ENCODE measurements at places on chromosomes 5 and 9.

GRCh38 chr9:95409650-95410426, 92.3 kb upstream of the FANCC start:
- DNase-seq = no peak

DNA sequence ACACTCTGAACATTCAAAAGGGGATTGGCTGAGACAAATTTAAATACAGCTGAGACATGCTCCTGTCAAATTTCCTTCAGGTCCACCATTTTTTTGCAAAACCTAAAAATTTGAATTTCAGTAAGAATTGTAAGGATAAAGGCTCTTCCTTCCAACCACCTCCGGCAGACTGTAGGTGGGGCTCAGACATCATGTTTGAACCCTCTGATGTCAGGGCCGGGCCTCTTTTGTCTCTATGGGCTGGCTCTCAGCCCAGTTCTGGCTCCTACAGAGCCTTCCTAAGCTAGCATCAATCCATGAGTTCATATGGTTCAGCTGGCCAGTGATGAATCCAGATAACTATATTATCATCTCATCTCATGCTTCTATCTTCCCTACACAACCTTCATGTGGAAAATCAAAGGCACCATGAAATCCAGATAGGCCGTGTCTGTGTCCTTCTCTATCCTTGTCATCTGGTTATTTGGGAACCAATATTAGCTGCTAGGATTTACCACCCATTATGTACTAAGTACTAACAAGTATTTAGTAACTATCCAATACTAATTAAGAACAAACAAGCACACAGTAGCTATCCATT, 44.2 kb downstream of the NIPSNAP3B start:
- no peak for DNase-seq

DNA sequence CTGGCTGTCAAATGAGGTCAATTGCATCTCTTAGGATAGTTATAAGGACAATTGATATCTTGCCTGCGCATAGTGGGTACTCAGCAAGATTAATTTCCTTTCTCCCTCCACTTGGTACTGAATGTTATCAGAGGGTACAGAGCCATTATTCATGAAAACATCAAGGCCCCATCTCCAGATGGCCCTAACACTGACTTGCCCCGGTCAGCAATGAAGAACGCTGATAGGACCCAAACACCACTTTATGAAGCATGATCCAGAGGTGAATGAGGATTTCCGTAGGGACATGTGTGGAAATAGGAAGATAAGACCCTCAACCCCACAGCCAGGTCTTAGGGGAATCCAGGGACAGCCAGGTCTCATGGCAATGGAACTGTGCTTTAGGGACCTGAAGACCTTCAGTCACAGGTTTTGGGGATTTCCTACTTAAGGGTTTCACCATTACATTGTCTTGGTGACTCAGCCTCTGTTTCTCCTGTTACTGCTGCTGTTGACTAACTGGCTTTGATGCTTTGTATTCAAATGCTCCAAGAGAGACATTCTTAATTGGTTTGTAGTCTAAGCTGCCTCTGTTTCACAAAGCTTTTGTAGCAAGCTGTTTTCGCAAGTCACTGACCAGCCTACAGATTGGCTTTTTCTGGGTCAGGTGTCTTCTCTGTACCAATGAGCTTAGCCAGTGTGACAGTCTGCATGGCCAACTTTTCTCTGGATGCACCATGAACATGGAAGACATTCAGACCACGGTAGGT, 35.3 kb upstream of the IQGAP2 start:
- DNase-seq = peak; percentile 9

DNA sequence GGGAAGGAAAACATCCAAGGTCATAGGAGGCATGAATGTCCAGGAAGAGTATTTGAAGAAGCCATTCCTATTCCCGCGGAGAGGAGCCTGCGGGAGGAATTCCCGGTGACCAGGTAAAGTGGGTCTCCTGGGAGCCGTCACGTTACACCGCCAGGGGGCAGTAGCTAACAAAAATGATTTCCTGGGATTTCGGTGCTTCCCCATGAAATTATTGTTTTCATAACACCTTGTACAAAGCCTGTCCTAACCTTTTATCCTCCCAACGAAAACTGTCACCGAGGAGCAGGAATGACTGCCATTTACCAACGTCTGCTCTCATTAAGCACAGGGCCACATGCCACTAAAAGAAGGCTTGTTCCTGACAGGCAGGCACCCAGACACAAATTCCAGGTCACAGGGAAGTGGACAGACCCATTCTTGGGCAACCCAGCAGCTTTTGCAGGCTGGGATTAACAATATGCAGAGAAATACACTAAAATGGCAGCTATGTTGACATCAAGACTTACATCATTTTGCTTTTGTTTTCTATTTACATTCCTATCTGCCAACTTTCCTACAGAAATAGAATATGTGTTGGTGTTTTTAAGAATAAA, 41.2 kb upstream of the CTSL start:
- DNase-seq = no peak

GRCh38 chr9:133268335-133269056, 6.5 kb downstream of the ABO start:
- DNase-seq = no peak

DNA sequence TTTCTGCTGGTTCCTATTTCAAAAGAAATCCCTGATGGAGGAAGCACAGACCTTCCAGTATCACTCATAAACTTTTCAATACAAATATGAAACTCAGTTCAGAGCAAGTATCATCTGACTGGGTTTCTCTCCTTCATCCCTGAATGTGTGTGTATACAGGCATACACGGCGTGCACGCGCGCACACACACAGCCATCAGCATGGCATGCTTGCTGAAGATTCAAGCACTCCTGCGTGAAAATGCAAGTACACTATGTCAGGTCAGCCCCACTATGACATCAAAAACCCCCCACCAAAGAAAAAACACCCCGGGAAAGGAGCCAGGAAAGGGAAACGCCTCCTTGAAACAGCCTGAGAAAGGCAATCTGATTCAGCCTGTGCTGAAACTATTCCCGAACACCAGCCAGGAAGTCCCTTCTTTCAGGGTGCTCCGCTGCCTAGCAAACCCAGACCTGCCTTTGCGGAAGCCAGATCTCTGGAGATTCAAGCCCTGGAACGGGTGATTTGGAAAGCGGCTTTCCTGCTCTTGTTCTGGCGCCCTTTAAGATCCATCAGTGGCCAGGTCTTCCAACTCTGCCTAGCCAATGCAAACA, 831 bp downstream of the KLHL3 start:
- DNase-seq = no peak

DNA sequence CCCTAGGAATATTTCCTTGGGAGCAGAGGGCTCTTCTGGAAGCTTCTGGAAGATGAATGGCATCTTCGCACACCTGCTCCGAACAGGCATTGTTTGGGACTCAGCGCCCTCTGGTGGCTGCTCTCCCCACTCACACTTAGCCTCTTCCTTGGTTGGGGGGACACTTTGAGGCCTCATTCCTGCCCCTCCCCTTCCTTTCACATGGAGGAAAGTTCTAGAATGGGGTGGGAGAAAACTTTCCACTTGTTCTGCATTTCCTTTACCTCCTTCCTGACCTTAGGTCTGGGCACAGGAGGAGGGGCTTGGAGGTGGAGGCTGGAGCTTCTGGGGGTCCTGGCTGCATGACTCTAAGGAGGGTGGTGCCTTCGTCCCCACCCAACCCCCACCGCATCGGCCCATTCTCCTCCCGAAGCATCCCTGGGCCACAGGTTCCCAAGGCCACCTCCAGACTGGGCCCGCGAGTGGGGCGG, 19.3 kb upstream of the SMIM32 start:
- DNase-seq = peak; percentile 4

- no peak for DNase-seq
These were observed 841 bp downstream of the GRK6 start for GRCh38 chr5:177427211-177427822.

GRCh38 chr9:134381671-134382516, 55.6 kb downstream of the RXRA start:
- no peak for DNase-seq

DNA sequence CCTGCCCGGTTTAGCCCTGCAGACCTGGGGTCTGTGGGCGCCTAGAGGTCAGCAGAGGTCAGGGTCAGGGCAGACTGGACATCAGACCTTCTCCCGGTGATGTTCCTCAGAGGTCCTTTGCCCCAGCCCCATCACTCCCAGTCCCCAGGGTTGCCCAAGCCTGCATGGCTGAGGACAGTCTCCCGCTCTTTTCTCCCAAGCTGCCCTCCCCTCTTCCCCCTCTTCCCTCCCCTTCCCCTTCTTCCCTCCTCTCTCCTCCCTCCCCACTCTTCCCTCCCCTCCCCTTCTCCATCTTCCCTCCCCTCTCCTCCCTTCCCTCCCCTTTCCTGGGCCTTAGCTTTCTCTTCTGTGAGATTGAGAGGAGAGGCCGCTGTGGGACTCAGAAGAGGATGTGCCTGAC, 10.4 kb downstream of the LHX3 start:
- DNase-seq = no peak

DNA sequence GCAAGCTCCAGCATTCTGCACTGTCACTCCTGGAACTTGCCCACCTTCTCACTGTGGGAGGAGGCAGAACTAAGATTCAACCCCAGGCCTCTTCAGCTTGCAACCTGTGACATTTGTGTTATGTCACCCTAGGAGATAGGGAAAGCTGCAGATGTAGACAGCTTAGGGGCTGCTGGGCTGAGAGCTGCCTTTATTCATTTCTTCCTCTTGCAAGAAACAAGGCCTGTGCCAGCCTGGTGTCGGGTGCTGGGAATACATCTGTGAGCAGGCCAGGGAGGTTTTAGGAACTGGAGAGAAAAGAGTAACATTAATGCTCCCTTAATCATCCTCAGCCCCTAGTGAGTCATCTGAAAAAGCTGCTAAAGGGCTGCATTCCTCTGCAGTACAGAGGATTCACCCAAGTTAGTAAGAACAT, 101.8 kb downstream of the FGF18 start:
- no peak for DNase-seq

- no peak for DNase-seq
These were observed 67.4 kb downstream of the ROR2 start for GRCh38 chr9:91882627-91883026.

DNA sequence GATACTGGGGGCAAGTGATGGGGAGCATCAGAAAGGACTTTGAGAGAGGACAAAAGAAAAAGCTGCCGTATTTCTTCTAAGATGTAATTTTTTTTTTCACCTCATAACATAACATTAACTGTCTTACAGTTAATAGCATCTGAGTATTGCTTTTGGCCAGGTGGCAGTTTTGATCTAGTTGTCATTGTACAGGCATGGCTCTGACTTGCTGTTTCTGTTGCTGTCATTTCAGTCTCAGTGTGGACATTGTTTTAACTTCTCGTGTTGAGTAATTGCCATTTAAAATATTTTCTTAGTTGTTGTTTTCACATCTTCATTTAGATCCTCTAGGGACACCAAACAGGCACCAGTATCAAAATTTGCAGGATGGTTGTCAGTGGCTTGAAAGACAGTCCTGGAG, 12.4 kb downstream of the SMAD5 start:
- DNase-seq = no peak

DNA sequence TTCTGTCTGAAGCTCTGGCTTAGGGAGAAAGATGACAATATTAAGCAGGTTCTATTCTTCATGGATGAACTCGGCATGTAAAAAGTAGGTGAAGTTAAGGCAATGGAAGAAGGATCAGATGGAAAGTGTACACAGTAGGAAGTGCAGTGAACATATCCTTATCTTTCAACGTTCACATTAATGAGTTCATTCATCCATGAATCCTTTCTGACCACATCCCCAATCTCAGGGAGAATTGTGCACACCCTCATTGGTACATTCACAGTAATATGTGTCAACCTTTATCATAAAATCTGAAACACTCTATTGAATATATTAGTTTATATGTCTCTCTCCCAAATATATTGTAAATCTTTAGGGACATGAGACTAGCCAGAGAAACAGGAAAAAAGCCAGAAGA, 5.5 kb downstream of the GIN1 start:
- DNase-seq = no peak

GRCh38 chr9:126965077-126965476, 50.5 kb downstream of the RALGPS1 start:
- DNase-seq = no peak

DNA sequence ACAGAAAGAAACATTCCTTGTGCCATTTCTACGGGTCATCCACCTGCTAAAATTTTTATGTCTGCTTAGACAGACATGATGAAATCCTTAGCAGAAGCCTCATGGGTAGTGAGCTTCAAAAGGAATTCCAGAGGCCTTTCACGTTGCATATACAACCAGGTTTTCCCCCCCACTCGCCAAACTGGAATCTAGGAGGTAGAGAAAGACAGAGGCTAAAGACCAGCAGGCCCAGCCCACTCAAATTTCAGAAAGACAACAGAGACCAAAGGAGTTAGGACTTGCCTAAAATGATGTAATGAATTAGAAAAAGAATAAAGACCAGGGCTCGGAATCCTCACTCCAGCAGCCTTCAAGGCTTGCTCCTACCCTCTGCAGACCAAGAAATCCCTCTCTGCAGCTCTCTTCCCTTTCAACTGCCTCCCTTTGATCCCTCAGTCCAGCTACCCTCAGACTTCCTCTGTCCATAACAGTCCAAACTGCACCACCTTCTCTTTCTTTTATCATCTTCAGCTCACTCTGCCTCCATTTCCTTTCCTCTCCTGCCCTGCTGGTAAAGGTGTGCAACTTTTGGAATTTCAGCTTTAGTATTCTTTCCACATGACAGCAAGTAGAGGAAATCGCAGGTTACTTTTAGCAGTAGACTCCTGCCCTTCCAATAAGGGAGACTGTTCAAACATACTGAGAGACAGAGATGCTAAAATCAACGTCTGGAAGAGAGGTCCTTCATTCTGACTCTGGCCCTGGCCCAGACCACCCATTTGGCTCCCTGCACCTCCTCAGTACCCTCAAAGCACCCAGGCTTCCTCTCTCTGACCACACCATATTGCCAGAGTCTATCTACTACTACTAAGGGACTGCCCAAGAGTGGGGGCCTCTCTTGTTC, 8.9 kb downstream of the B4GALT1 start:
- DNase-seq = no peak

GRCh38 chr5:34586117-34586885, 69.8 kb upstream of the RAI14 start:
- no peak for DNase-seq

DNA sequence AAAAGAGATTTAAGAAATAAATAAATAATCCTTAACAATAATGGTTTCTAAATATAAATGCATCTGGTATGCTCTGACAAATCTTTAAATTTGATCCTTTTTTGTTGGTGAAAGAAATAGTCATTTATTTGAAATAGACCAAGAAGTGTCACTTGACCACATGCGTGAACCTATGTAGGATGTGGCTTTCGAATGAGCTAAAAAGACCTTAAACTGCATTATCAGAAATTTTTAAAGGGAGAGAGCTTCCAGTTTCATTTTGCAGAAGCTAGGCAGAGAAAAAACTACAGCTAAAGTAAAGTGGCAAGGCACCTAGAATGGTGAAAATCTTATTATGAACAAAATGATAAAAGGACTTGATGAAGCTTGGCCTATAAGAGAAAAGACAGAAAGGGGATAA, 309.2 kb upstream of the EFNA5 start:
- no peak for DNase-seq

DNA sequence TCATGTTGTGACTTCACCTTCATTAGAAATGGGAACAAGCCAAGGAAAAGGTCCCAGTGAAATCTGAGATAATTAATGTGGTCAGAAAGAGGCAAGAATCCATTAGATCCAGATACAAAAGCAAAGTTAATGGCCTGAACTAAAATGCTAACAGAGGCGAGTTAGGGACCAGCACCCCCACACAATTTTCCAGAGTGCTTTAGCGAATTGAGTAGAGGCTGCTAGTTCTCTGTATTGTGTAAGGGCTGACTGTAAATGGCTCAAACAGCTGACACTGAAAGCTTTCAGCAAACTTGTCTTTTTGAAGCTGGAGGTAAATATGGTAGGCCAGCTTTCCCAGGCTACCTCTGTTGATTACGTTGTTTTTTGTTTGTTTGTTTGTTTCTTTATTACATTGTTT, 75.5 kb downstream of the CSNK1A1 start:
- no peak for DNase-seq

GRCh38 chr9:114220061-114220541, 64.8 kb downstream of the COL27A1 start:
- DNase-seq = no peak

- DNase-seq = no peak
These were observed 30.5 kb downstream of the RXRA start for GRCh38 chr9:134356496-134357470.

All from activated T-cell treated with anti-CD3 and anti-CD28 coated beads for 24 hours (primary cell).